ENCODE measurements at places on chromosomes 12 and 14.

GRCh38 chr12:64735442-64735841 is 23.8 kb downstream of the GNS start:
- DNase-seq, result no peak

GRCh38 chr12:27303139-27304111 is 29.2 kb upstream of the BMAL2 start:
- peak; percentile 35 for DNase-seq

DNA sequence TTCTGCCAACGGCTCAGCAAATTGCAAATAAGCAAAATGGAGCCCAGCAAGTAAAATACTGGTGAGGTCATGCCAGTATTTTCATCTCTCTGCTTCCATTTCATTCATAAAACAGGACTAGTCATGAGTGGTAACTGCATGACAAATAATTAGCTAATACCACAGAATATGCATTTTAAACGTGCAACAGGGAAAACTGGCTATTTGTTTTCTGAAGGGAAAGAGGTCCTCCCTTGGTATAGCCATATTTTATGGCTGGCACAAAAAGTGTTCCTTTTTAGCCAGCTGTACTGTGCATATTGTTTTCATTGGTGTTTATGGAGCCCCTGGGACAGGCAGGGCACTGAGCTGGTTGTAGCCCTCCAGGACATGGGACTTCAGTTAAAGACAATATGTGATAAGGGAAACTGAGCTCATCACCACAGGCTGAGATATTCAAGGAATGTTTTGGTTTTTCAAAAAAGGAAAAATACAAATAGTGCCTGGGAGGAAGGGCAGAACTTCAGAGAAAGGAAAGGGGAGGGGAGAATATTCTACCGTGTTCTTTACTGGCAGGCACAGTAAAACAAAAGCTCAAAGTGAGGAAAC is 26.1 kb upstream of the FOXN3 start:
- DNase-seq, result no peak

DNA sequence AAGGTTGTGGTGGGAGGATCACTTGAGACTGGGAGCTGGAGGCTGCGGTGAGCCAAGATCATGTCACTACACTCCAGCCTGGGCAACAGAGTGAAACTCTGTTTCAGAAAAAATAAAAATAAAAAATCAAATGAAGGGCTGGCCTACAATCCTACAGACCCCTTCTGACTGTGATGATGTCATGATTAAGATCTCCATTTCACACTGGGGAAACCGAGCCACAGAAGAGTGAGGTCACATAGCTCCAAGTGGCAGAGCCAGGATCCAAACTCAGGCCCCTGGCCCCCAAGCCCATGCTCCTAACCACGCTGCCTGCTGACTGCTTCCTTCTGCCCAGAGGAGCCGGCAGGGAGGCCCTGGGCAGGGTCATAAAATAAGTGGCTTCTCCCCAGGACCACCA is 258.0 kb upstream of the FKBP4 start:
- no peak for DNase-seq

- no peak for DNase-seq
Observed at GRCh38 chr12:19775241-19775640, 335.9 kb downstream of the AEBP2 start.
